Lung (tissue), 17 donors: ENCODE measurements at places on chromosomes 1 and 21. TPM values are rescaled to one million over a fixed set of nuclear protein-coding genes. Genes with fewer than 3 reads are reported as not detected.

GRCh38 chr1:36148821-36149236, 457 bp downstream of the TRAPPC3 start:
- H3K27me3 ChIP-seq, result no peaks in the 10 kb centered on the region
- peaks cover 2% of the 10 kb centered on the region for H3K36me3 ChIP-seq
- H3K27ac ChIP-seq, result peak overlapping the region; percentile 90
- DNase-seq, result no peak
- H3K4me3 ChIP-seq, result peak overlapping the region; percentile 63

- no peaks in the 10 kb centered on the region for H3K27me3 ChIP-seq
- peaks cover 5% of the 10 kb centered on the region for H3K4me1 ChIP-seq
- no peaks in the 10 kb centered on the region for H3K36me3 ChIP-seq
- H3K4me3 ChIP-seq, result no peak overlapping the region
Measured at GRCh38 chr1:247347477-247348222, 16.0 kb upstream of the ZNF496 start.

- no peak for DNase-seq
- H3K27ac ChIP-seq, result no peak overlapping the region
- no peaks in the 10 kb centered on the region for H3K27me3 ChIP-seq
- peaks cover 8% of the 10 kb centered on the region for H3K4me1 ChIP-seq
- no peaks in the 10 kb centered on the region for H3K36me3 ChIP-seq
Measured at GRCh38 chr1:25676488-25676887, 59.9 kb downstream of the MAN1C1 start.

- H3K27me3 ChIP-seq, result no peaks in the 10 kb centered on the region
- no peak overlapping the region for H3K27ac ChIP-seq
- DNase-seq, result no peak
- H3K4me1 ChIP-seq, result no peaks in the 10 kb centered on the region
Measured at GRCh38 chr1:181174861-181175260, 86.4 kb downstream of the IER5 start.

DNA sequence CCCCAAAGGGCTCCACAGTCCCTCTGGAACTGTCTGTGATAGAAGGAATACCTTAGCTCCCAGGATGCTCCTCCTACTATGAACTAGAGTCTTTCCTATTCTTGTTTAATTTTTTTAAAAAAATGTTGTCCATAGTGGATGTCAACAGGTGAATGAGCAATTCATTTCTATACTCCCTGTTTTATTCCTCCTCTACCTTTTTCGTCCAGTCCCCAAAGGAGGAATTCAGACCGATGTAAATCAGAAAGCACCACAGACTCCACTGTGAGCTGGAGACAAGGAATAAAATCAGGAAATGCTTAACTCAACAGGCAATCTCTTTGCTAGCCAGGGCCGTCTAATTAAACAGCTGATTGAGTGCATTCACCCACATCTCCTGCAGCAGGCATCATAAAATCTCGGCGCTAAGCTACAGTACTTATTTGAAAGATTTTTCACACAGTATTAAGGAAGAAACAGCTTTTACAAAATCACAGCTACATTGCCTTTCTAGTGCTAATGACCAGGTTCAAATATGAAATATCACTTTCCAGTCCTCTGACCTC, 381.6 kb downstream of the SIPA1L2 start:
- H3K27ac ChIP-seq, result no peak overlapping the region
- H3K27me3 ChIP-seq, result no peaks in the 10 kb centered on the region
- DNase-seq, result no peak
- H3K4me3 ChIP-seq, result no peak overlapping the region
- H3K4me1 ChIP-seq, result no peaks in the 10 kb centered on the region
- H3K36me3 ChIP-seq, result no peaks in the 10 kb centered on the region

- no peak overlapping the region for H3K4me3 ChIP-seq
- H3K36me3 ChIP-seq, result no peaks in the 10 kb centered on the region
- DNase-seq, result no peak
Measured at GRCh38 chr1:203165101-203165799, 10.4 kb downstream of the MYBPH start.

GRCh38 chr1:231827337-231828105, 200.9 kb downstream of the DISC1 start:
- DNase-seq, result no peak
- no peak overlapping the region for H3K4me3 ChIP-seq
- H3K27me3 ChIP-seq, result no peaks in the 10 kb centered on the region
- H3K36me3 ChIP-seq, result no peaks in the 10 kb centered on the region
- no peaks in the 10 kb centered on the region for H3K4me1 ChIP-seq

DNA sequence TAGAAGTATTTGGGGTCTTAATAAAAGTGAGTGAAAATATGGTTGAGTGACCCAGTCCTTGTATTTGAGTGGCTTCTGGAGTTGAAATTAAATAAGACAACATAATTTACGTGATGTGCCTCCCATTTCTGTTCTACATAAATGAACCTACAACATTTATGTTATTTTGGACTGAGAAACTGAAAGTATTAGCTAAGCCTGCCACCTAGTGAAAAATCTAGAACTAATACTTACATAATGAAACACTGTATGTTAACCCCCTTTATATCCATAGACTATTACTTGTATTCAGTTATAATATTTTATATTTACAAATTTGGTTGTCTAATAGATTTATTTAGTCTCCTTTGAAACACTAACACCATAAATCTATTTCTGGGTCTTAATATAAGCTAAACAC, 298.9 kb downstream of the KCNT2 start:
- H3K4me3 ChIP-seq, result no peak overlapping the region
- no peaks in the 10 kb centered on the region for H3K36me3 ChIP-seq
- DNase-seq, result peak; percentile 67
- no peaks in the 10 kb centered on the region for H3K27me3 ChIP-seq
- no peak overlapping the region for H3K27ac ChIP-seq

GRCh38 chr1:65163201-65163805, 15.3 kb downstream of the AK4 start:
- H3K27ac ChIP-seq, result no peak overlapping the region
- no peaks in the 10 kb centered on the region for H3K36me3 ChIP-seq

DNA sequence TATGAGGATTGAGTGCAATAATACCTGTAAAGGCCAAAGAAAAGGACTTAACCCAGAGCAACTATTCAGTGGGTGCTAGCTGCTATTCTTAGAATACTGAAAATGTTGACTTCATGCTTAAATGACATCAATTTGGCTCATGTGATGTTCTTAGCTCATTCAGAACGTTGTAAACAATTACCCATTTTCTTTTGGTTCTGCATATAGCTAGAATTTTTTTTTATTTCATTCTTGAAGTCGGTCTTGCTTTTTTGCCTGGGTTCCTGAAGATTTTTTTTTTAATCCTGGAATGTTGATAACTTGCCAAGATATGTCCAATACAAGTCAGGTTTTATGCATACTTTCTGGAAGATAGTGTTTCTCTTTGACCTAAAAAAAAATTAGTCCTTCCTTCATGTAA, 772.0 kb downstream of the LTN1 start:
- no peaks in the 10 kb centered on the region for H3K27me3 ChIP-seq
- H3K4me3 ChIP-seq, result no peak overlapping the region
- H3K27ac ChIP-seq, result no peak overlapping the region

DNA sequence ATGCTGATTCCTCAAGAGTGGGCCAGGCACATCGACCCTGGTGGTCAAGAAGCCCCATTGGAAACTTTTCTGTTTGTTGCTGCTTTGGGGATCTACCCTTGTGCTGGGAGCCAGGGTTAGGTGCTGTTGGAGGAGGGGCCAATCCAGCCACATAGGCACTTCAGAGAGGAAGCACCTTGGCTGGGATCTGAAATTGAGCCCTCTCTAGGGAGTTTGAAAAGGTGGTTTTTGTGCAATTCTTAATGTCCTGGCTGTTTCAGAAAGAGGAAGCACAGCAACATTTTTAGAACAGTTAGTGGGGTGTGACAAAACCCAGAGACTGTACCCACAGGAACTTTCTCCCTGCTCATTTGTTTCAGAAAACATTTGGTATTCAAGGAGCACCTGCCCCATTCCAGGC, 17.2 kb upstream of the BEND5 start:
- H3K4me1 ChIP-seq, result no peaks in the 10 kb centered on the region
- no peaks in the 10 kb centered on the region for H3K36me3 ChIP-seq
- no peak for DNase-seq
- no peak overlapping the region for H3K4me3 ChIP-seq

DNA sequence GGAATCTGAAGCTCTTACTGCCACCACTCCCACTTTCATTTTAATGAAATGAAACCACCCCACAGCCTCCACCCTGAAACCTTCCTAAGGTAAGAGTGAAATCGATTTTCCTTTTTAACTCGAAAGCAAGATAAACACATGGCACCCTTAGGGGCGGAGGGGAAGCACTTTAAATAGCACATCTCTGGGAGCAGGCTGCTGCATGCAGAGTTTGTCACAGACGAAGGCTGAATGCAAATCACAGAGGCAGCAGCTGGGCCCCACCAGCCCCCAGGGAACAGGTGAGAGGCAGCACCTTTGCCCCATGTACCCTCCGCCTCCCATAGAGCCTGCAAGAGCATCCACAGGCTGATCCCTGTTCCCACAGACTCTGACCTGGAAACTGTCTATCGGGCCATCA, 60.0 kb upstream of the GRIK3 start:
- DNase-seq, result no peak
- H3K27me3 ChIP-seq, result no peaks in the 10 kb centered on the region
- no peak overlapping the region for H3K27ac ChIP-seq
- no peaks in the 10 kb centered on the region for H3K4me1 ChIP-seq

DNA sequence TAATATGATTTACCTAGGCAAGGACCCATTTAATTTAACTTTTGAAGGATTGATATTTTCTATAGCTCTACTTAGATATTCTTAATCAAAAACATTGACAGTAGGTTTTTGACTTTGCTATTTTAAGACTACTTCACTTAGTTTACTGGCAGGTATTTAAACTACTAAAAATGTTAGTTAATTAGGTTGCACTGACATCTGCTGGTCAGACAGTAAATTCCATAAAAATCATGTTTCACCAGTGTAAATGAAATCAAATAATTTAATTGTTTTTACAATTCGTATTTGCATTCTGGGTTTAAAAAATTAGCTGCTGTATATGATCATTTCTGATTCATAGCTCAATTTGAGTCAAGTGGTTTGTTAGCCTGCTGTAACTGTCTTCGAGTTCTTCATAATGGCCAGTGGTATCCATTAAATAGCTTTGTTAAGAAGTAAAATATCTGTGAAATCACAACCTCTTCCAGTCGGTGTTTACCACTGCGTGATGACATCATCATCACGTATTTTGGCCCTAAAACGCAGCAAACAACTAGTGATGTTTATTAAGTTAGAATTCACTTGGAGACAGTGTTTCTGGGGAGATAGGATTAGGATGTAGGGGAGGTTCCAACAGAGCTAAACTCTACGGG, 26.2 kb downstream of the EXTL2 start:
- no peaks in the 10 kb centered on the region for H3K27me3 ChIP-seq
- DNase-seq, result peak; percentile 70
- H3K4me3 ChIP-seq, result no peak overlapping the region
- no peak overlapping the region for H3K27ac ChIP-seq
- peaks cover 6% of the 10 kb centered on the region for H3K4me1 ChIP-seq

DNA sequence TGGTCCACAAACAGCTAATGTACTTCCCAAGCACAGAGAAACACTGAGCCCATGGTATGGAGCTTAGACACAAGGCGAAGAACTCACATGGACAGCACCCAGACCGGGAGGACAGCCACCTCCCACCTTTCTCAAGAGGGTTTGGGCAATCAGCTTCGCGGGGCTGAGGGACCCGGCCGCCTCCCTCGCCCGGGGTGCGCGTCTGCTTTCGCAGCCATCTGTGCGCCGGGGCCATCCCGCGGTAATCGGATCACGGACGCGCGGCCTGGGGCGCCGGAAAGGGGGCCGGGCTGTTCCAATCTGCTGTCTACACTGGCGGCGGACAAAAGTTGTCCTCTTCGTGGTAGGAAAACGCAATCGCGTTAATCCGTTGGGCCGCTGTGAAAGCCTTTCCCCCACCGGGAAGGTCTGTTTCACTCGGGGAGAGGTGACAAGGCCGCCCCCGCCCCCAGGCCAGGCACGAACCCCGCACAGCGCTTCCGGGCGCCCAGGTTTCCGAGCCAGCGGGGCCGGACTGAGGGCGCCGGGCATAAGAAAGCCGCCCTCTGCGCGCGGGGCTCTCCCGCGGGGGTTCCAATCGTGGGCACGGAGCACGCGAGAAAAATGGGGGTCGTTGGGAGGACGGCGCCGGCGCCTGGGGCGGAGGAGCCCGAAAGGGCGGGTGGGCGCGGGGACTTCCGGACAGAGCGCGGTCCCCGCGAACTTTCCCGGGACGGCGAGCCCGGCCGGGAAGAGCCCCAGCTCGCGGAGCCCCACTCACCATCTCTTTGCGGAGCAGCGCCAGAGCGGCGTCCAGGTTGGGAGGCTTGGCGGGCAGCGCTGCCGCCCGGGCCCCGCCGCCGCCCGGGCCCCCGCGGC, 664 bp downstream of the FAM89A start:
- peak overlapping the region; percentile 11 for H3K27ac ChIP-seq
- H3K4me3 ChIP-seq, result peak overlapping the region; percentile 82
- H3K27me3 ChIP-seq, result no peaks in the 10 kb centered on the region
- H3K36me3 ChIP-seq, result no peaks in the 10 kb centered on the region
- H3K4me1 ChIP-seq, result no peaks in the 10 kb centered on the region
- peak; percentile 64 for DNase-seq

DNA sequence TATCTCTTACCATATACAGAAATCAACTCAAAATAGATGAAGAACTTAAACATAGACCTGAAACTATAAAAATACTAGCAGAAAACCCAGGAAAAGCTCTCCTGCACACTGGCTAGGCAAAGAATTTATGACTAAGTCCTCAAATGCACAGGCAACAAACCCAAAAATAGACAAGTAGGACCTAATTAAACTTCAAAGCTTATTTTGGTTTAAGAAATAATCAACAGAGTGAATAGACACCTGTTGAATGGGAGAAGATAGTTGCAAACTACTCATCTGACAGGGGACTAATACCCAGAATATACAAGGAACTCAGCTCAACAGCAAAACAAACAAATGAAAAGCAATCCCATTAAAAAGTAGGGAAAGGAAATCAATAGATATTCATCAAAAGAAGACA, 40.7 kb downstream of the WARS2 start:
- no peak overlapping the region for H3K27ac ChIP-seq
- DNase-seq, result no peak
- H3K36me3 ChIP-seq, result no peaks in the 10 kb centered on the region
- no peaks in the 10 kb centered on the region for H3K27me3 ChIP-seq
- no peak overlapping the region for H3K4me3 ChIP-seq
- peaks cover 6% of the 10 kb centered on the region for H3K4me1 ChIP-seq

- DNase-seq, result no peak
- no peaks in the 10 kb centered on the region for H3K27me3 ChIP-seq
- peaks cover 6% of the 10 kb centered on the region for H3K36me3 ChIP-seq
- H3K27ac ChIP-seq, result peak overlapping the region; percentile 8
- H3K4me3 ChIP-seq, result no peak overlapping the region
Measured at GRCh38 chr21:41752231-41752681, 14.6 kb downstream of the RIPK4 start.

- no peaks in the 10 kb centered on the region for H3K4me1 ChIP-seq
- H3K27ac ChIP-seq, result no peak overlapping the region
- DNase-seq, result no peak
- no peaks in the 10 kb centered on the region for H3K27me3 ChIP-seq
- H3K36me3 ChIP-seq, result peaks cover 8% of the 10 kb centered on the region
Measured at GRCh38 chr1:167763525-167764220, 41.9 kb downstream of the MPZL1 start.

The SELE gene
- 2.1 TPM for polyA plus RNA-seq

The ITLN2 gene
- 23.7 TPM for polyA plus RNA-seq

The TTC24 gene
- 0.12 TPM for polyA plus RNA-seq

The TRAPPC10 gene
- polyA plus RNA-seq, result 16.5 TPM

The OR2L2 gene
- not detected for polyA plus RNA-seq

The TRIM46 gene
- 0.26 TPM for polyA plus RNA-seq

The GBP4 gene
- polyA plus RNA-seq, result 13.5 TPM

The CHIA gene
- 0.47 TPM for polyA plus RNA-seq

The SIM2 gene
- polyA plus RNA-seq, result not detected

The RSPH1 gene
- 17.6 TPM for polyA plus RNA-seq

The SAMSN1 gene
- 184 TPM for polyA plus RNA-seq

The ERG gene
- polyA plus RNA-seq, result 15.9 TPM
